ENCODE measurements at places on chromosomes 1 and 21.

DNA sequence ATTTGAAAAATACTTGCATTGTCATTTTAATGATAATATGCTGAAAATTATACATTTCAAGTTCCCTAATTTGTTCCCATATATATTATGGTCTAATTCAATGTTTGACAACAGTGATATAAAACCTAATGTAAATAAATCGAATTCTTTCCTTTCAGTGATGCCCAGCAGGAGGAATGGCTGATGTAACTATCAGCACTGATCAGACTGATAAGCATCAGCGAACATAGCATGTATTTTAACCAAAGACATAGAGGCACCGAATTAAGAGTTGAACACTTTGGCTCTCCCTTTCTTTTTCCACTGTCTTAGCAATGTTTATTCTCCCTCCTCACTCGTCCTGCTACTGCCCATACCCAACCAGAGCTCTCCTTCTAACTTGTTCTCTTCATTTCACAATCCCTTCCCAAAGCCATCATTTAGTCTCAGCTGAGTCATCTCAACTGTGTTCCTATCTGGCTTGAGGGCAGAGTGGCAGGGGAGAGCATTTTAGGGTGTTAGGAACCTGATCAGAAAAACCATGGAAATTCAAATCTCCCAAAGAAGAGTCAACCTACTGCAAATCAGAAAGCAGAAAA, 58.8 kb upstream of the C1orf115 start:
- no peak for DNase-seq

GRCh38 chr21:43792406-43792805, 3.0 kb downstream of the RRP1 start:
- DNase-seq: no peak

GRCh38 chr1:73537400-73537799, 660.6 kb downstream of the LRRIQ3 start:
- DNase-seq: no peak

GRCh38 chr1:178096421-178096820, 2.5 kb downstream of the RASAL2 start:
- DNase-seq: no peak

- no peak for DNase-seq
Observed at GRCh38 chr1:28601696-28602095, 9.6 kb downstream of the RAB42 start.

DNA sequence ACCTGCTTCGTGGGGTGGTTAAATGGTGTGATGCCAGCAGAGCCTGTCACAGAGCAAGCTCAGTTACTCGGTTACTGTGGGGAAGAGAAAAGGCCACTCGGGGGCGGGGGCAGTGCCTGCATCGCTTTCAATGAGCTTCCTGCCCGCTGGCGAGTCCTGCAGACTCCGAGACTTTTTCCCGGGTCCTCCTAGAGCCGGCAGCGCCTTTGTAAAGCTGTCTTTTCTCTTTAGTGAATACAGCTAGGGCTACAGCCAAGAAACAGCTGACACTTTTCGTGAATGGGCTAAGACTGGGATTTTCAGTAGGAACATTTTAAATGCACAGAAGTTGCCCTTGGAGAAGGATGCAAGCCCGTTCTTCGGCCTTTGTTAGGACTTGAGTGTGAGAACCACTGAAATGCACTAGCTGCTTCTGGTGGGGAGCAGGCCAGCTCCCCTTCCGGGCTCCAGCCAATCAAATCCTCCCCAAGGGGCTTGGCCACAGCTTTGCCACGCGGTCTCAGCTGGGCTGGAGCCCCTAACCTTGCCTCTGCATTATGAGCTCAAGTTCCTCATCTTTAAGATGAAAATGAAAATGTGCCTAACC, 23.4 kb upstream of the EFHD2 start:
- DNase-seq: peak; percentile 48

GRCh38 chr1:210687582-210688279, 359.0 kb downstream of the HHAT start:
- DNase-seq: no peak

- no peak for DNase-seq
Observed at GRCh38 chr21:38392661-38393060, 105.6 kb downstream of the ERG start.

GRCh38 chr1:160550572-160551034, 27.5 kb upstream of the SLAMF6 start:
- no peak for DNase-seq

DNA sequence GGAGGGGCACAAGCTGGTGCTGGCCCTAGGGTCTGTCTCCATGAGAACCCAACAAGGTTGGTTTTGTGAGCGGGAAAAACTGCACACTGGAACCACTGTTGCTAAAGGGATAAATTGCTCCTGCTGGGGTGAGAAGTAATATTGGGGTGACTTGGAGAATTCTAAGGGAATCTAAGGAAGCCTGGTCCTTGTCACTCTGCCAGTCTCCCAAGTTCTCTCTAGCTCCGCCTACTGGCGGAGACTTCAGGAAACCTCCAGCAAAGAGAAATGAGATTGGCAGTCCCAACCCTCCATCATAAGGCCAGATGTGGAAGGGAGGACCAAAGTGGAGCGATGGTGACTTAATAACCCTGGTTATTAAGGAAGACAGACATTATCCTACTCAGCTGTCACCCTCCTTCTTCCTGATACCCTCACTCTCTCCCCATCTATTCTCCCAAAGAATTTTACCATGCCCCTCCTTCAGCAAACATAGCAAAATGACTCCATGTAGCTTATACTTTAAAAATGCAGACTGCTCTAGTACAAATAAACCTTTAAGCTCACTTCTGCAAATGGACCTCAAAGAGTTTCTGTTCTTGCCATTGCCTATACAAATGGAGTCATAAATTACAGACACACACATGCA, 2.7 kb downstream of the LCE1F start:
- DNase-seq: no peak

Data from Right ventricle myocardium superior (tissue), 1 donor.